ENCODE measurements at places on chromosomes 7 and 10.

DNA sequence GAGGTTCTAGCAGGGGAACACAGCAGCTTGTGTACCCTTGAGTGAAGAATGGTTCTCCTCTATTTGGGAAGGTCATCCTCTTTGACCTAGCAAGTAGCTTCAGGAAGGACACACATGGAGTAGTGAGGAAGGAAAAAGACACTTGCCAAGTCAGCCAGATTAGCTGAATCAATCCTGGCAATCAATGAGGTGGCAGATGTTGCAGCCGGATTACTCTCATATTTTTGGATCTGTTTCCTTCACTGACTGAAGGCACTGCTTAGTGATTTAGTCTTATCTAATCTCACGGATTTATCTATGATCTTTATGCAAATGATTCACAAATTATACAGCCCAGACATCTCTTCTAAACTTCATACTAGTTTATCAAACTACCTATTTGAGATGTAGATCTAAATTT lies 218.8 kb downstream of the GPR158 start:
- no peak for DNase-seq

DNA sequence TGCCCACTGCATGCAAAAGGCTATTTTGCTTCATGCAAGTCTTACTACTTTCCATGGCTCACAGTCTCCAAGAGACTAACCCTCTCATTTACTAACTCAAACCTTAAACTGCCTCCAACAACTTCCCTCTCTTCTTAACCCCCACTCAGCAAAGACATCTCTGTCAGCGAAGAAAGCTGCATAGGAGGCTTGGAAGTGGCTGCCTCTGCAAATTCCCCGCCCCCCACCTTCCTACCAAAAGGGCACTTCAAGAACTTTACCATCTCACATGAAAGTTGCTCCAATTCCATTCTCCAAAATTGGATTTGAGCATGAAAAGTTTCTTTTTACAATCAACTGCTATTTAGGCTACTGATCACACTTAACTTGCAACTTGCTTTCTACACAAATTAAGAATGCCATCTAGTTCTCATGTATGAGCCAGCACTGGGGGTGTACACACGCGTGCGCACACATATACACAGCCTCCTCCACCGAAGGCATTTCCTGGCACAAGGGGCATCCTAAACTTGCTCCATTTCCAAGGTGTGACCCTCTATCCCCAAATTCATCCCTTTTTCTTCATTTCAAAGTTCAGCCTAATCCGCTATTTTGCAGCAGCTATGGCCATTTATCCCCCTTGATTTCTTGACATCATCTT lies 1.8 kb downstream of the CCDC6 start:
- DNase-seq = no peak

DNA sequence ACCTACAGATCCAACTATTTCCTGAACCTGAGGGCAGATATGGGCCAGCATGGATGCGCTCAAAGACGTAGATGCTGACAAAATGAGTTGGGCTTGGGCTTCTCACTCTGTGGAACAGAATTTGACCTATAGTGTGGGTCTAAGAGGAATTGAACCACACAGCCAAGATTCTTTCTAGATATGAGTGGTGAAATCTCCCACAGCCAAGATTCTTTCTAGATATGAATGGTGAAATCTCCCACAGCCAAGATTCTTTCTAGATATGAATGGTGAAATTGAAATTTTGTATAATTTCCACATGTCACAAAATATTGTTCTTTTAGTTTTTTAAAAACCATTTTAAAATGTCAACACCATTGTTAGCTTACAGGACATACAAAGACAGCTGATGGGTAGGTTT lies 215.4 kb upstream of the LRGUK start:
- no peak for DNase-seq

DNA sequence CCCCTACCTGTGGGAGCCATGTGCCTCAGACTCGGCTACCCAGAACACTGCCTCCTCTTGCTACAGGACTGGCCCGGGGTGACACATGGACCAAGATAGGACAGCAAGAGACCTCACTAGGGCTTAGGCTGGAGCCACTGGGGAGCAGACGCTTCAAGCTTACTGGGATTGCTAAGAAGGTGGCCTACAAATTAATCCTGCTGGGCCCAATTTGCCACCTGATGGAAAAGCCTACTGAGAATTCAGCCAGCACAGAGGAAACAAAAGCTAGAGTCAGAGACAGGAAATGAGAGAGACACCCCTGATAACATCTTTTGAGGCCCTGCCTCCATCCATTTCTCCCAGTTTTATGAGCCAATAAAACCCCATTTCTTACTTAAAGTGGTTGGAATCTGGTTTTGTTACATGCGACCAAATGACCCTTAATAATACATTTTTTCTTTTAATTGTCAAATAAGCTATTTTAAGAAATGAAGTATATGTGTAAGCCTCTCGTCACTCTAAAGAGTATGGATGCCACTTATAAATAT lies 282.1 kb downstream of the CXCL12 start:
- DNase-seq = no peak

DNA sequence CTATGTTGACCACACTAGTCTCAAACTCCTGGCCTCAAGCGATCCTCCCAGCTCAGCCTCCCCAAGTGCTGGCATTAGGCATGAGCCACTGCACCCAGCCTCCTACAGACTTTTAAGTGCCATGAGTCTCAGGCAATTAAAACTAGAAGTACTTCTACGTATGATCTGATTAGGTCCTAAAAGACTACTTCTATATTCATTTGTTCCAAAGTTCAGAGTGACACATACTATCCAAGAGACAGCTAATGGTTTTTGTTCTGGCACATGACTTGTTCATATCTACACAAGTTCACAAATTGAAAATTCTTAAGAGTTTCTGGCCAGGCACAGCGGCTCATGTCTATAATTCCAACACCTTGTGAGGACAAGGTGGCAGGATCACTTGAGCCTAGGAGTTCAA lies 11.7 kb downstream of the ARHGAP19 start:
- DNase-seq = no peak

DNA sequence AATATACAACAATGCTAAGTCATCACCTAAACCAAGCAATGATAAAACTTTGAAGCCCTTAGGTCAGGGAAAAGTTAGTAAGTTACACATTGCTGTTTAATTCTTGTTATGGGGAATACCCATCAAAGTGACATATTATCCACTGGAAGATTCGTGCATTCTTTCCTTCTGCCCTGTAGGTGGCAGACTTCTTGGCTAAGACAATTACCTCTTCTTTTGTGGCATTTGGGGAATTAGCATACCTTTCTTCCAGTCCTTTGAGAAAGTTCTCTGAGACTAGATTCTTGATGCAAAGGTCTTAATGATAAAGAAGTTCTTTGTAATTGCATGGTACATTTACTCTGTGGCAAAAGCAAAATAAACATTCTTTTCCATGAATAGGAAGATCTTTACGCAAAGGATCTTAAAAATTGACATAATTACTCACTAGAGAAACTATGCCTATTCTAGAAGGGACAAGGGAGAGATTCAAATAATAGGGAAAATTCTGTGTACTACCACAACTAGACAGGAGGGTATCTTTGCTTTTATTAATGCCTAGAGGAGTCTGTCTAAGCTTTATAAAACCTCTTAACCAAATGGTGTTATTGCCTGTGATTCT lies 395.9 kb downstream of the GRM8 start:
- no peak for DNase-seq

DNA sequence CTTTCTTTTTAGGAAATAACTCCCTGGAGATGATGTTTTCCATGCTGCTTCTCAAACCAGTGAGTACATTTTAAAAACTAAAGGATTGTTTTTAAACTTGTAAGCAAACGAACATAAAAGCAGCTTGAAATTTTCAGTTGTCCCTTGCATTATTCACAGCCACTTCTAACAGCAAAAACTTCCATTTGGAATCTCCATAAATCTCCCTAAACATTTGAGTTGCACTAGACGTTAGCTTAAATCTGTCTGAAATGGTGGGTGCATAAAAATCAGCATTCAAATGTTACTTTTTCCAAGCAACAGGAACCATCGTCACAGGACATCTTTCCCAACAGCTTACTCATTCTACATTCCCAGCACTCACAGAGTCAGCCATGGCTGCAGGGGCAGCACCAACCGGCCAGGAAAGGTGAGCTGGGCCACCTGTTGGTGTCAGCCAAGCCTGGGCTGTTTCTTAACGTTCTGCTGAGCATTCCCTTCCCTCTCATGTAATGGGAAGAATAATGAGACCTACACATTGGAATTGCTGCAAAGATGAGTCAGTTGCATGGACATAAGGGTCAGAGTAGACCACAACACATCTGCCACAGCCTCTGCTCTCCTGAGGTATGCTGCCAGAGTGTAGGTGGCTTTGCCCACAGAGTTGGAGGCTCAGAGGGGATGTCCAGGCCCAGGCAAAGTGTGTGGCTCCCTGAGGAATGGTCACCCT lies 163.2 kb downstream of the TNS3 start:
- DNase-seq = no peak

DNA sequence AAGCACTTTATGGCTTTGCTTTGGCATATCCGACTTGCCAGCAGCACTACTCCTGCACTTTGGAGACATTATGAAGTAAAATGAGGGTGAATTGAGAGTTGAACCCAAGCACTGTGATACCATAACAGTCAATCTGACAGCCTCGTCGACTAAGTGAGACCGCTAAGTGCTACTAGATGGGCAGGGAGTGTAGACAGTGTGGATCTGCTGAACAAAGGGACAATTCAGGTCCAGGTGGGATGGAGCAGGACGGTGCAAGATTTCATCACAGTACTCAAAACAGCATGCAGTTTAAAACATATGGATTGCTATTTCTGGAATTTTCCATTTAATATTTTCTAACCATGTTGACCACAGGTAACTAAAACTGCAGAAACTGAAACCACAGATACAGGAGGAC lies 20.8 kb upstream of the PRTFDC1 start:
- DNase-seq = no peak

- DNase-seq = no peak
Measured at GRCh38 chr7:13802651-13803050, 186.8 kb downstream of the ETV1 start.

GRCh38 chr7:30468041-30468440 lies 10.5 kb downstream of the NOD1 start:
- no peak for DNase-seq

- no peak for DNase-seq
Measured at GRCh38 chr7:17380736-17381662, 82.5 kb downstream of the AHR start.

GRCh38 chr7:157472311-157473050 lies 135.7 kb downstream of the DNAJB6 start:
- DNase-seq = no peak

GRCh38 chr7:158531661-158532060 lies 56.0 kb downstream of the PTPRN2 start:
- no peak for DNase-seq

GRCh38 chr7:65951837-65952578 lies 30.0 kb downstream of the GUSB start:
- no peak for DNase-seq

- no peak for DNase-seq
Measured at GRCh38 chr7:137990251-137990941, 11.5 kb downstream of the CREB3L2 start.

GRCh38 chr10:7159517-7159916 lies 251.3 kb downstream of the SFMBT2 start:
- DNase-seq = no peak

GRCh38 chr10:3554121-3554522 lies 230.9 kb downstream of the KLF6 start:
- DNase-seq = no peak

DNA sequence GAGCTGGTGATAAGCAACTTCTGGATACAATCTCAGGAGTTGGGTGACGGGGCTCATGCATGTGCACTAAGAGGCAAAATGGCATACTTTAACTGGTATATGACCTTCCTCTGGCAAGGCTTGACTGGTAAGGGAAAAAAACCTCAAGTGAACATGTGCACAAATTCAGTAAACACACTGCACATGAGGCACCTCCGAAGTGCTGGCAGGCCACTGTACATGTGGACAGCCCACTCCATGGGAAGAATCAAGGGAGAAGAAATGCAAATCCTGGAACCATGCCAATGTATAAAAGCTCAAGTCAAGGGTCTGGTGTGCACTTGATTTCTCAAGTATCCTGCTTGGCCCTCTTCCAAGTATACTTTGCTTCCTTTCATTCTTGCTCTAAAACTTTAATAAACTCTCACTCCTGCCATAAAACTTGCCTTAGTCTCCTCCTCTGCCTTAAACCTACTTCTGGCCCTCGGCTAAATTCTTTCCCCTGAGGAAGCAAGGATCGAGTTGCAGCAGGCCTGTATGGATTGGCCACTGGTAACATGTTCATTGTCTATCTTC lies 167.2 kb downstream of the RAMP3 start:
- DNase-seq = no peak

GRCh38 chr10:99681553-99681952 lies 22.2 kb downstream of the ENTPD7 start:
- no peak for DNase-seq

- no peak for DNase-seq
Measured at GRCh38 chr7:139293534-139293933, 47.6 kb upstream of the FMC1 start.
